Activated naive CD4-positive, alpha-beta T cell treated with anti-CD3 and anti-CD28 coated beads, Interleukin-2, amount 50 U/mL, for 72 hours (primary cell): ENCODE measurements at places on chromosomes 2 and 18.

DNA sequence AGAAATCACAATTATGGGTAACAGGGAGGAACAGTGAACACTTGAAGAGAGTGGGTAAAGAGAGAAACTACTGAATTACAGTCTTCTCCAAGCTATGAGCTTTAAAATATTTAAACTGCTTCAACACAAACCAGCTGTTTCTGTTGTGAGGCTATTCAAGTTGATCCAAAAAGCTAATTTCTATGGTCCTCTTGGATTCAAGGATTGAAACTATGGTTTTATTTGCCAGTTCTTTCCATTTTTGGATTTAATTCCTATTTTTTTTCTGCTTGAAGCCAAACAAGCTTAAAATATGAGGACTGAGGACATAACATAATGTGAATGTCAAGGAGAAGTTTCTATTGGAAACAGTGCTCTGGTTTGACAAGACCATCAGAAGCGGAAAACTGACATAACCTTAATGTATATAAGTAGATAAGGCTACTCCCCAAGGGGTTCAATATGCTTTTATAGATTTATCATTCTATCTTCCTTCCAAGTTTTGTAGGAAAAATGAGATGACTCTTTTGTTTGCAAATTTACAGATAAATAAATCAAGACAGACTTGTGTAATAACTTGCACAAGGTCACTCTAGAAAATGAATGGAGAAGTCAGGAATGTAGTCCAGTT lies 60.7 kb upstream of the AQP4 start:
- DNase-seq = no peak

DNA sequence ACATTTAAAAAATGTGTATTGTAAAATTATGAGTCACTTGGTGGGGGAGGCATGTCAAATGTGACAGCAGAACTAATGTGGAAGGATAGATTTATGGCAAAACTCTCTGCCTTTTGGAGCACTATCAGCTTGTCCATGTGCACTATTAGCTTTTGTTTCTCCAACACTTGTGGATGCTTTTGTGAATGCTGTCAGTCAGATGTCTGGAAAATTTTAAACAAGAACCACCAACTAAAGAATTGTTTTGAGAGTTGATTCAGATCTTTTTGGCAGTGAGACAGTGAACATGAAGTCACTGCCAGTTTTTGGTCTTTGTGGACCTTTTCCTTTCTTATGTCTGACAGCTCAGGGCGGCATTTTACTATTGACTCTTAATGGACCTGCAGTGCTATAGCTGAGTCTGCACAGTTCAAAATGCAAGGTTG lies 72.4 kb downstream of the KIAA1328 start:
- DNase-seq = no peak

GRCh38 chr2:160575368-160575767 lies 81.8 kb upstream of the RBMS1 start:
- DNase-seq = no peak

- no peak for DNase-seq
Measured at GRCh38 chr2:217353591-217353990, 493.7 kb upstream of the TNP1 start.

DNA sequence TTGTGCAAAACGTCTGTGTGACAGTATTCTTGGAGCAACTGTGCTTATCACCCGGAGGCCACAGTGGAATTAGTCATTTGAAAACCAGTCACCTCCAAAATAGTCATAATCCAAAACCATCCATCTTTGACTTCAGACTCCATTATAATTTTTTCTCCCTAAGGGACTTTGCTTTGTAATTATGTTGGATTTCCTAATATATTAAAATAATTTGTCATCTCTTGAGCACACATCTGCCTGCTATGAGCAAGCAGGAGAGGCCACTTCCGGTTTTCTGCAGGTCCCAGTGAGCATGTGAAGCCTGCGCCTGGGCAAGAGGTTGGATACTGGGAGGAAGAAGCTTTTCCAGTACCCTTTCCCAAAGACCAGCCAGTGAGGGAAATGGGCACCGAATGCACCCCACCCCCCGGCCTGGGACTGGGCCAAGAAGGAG lies 57.7 kb downstream of the ODC1 start:
- no peak for DNase-seq

GRCh38 chr2:168517816-168518215 lies 61.7 kb downstream of the CERS6 start:
- DNase-seq = no peak

DNA sequence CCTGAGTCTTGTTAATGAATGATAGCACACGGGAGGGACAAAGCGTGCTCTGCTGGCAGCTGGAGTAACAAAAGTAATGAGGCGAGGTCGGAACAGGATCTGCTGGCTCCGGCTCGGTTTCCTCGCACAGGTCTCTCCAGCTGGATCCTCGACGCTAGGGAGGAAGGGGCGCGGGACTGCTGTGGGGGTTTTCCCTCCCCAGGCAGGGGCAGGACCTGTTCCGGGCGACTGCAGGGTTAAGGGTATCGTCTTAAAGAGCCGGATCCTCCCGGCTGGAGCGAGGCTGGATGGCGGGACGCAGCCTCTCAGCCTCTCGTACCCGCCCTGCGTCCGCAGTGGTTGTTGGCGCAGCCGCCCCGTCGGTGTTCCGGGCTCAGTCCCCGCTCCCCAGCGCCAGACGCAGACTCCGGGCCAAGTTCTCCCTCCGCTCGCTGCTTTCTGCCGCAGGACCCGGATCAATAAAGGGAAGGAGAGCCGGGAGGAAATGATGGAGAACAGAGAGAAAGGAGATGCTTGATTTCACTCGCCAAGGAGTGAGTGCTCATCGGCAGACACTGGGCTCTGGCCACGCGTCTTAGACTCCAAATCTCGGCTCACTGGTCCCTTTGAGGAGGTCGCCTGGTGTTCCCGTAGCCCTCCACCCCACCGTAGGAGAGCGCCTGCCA lies 1.1 kb upstream of the LIPG start:
- no peak for DNase-seq

DNA sequence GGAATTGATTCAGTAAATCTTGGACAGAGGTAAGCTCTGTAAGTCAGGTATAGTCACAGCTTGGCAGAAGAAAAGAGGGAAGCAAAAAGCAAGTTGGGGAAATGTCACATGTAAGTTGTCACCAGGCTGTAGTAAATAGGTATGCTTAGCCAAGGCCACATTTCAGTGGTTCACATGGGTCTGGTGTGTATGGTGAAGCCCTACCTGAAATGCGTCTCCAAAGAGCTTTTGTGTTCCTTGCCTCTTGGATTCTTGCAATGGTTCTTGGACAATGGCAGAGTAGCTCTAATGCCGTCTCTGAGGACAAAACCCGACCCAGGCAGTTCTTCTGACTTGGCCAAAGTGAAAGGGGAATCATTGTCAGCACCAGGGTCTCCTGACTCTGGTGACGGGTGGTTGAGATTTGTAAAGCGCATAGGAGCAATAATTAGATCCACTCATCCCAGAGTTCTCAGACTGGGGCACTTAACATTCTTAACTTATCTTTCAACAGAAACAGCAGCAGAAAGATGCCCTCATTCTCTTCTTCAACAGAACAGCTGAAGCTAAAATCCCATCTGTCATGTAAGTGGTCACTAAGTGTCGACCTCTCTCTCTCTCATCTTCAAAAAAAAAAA lies 34.4 kb upstream of the RPL37A start:
- DNase-seq = no peak

DNA sequence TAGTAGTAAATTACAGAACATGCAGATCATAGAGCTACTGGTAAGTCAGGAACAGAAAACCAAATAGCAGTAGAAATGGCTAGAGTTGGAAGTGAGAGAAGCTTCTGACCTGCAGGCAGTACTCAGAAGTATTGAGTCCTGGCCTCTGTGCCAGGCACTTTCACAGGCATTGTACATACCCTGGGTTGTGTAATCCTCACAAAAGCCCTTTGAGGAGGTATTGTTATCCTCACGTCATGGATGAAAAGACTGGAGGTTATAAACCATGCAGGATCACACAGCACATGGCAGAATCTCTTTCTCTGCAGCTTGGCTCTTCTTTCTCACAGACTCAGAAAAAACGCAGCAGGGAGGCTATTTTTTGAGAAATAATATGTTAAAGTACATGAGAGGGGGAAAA lies 789.3 kb upstream of the FAM98A start:
- no peak for DNase-seq

DNA sequence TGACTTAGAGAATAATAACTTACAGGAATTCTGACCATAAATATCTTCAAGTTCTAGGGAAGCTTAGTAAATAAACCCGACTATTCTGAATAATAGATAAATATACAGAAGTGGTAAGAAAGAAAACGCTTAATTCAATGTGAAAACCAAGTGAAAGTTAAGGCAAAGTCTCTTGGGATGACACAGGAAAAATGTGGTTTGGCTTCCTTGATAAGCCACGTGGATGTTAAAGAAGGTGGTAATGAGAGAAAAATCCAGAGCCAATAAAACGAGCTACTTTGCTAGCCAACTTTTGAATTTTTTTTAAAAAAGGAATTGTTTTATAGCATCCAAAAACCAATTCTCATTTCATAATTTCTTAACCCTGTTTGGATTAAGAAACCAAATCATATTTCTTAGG lies 166.2 kb upstream of the VRK2 start:
- no peak for DNase-seq

GRCh38 chr2:138502255-138503086 lies 901 bp downstream of the SPOPL start:
- no peak for DNase-seq

DNA sequence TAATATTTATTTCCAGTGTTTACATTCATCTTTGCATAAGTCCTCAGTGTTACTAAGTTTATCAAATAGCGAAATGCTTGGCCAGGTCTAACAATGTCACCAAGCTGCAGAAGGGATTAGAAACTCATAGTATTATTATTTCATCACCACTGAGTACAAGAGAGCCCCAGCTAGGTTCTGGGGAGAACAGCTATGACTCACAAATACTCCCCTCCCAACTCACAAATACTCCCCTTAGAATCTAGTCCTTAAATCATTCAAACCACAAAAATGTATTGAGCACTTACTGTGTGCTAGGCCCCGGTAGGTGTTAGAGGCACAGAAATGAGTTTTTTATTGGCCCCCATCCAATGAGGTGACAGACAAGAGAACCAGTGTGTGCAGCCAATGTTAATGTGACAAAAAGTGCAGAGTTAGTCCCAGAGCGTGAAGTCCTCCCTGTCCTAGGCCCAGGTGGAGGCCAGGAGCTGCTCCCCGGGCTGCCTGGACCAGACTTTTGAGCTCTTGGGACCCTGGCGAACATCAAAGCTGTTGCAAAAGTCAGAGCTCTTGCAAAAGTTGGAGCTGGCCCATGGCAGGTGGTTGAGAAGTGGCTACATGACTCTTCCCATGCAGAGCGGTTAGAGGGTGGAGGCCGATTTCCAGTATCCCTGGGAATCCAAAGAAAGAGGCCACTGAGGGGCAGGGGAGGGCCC lies 9.8 kb downstream of the STEAP3 start:
- DNase-seq = no peak

DNA sequence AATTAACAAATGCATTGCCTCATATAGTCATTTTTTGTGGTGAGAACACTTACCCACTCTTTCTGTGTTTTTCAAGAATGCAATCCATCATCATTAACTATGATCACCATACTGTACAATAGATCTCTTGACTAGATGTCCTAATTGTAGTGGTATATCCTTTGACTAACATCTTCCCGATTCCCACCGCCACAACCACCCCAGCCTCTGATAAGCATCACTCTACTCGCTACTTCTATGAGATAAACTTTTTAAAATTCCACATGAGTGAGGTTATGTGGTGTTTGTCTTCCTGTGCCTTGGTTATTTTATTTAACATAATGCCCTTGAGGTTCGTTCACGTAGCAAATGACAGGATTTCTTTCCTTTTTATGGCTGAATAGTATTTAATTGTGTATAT lies 6.6 kb downstream of the VWA3B start:
- DNase-seq = no peak

- DNase-seq = no peak
Measured at GRCh38 chr2:120741571-120742561, 6.2 kb downstream of the GLI2 start.

GRCh38 chr2:239255628-239256349 lies 145.0 kb downstream of the HDAC4 start:
- DNase-seq = no peak

GRCh38 chr2:126826491-126826890 lies 72.2 kb upstream of the TEX51 start:
- no peak for DNase-seq

- DNase-seq = no peak
Measured at GRCh38 chr2:11790228-11790627, 43.8 kb downstream of the LPIN1 start.

DNA sequence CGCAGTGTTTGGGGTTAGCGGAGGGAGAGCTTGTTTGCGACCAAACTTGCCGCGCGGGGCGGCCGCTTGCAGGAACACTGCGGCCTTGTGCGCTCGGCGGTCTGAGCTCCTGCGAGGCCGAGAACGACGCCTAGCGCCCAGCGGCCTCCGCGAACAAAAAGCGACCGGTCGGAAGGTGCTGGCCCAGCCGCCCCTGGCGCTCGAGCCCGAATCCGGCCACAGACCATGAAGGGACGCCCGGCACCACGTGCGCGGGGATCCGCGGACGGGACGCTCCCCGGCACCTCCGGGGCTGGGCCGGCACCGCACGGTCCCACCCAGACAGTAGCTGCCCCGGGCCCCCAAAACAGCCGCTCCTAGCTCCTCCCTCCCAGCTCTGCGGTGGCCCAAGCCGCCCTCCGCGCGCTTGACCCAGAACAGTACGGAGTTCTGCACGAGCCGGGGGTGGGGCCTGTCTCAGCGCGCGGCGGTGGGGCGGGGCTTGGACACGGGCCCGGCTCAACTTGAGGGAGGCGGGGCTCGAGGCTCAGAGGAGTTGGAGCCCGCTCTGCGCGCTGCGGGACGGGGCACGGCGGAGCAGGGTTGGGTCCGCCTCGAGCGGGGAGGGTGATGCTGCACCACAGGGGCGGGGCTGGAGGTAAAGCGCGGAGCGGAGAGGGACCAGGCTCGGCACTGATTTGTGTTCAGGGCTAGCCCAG lies 664 bp upstream of the IMPA2 start:
- DNase-seq = peak; percentile 98

- no peak for DNase-seq
Measured at GRCh38 chr2:54639609-54640008, 83.9 kb upstream of the EML6 start.

DNA sequence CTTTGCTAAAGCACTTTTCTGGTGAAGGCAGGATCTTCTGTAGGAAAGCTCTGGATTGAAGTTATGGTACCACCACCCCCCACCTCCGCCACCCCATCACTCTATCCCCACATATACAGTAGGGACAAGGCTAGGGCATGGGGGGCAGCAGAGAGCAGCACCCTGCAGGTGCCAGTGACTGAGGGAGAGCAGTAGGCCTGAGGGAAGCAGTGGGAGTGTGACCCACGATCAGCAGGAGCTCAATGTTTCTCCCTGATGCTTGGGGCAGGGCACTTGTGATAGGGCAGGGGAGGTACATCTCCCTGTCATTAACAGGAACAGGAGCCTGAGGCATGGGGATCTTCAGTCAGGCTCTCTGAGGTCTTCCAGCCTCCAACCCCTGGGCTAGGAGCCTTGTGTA lies 121.6 kb downstream of the ZFP36L2 start:
- no peak for DNase-seq

GRCh38 chr2:26812731-26813130 lies 26.9 kb downstream of the CENPA start:
- no peak for DNase-seq

GRCh38 chr2:233007739-233008138 lies 5.3 kb downstream of the NGEF start:
- no peak for DNase-seq
